Uterine smooth muscle cell (primary cell): ENCODE measurements at places on chromosomes 16 and 17. TPM values are rescaled to one million over a fixed set of nuclear protein-coding genes. Genes with fewer than 3 reads are reported as not detected.

Gene FN3K
- 5.0 and 16.1 TPM in 2 replicates for total RNA-seq

Gene IL34
- total RNA-seq = 2.0 and 6.2 TPM in 2 replicates

Gene TBC1D28
- not detected in 2 replicates for total RNA-seq

Gene GP1BA
- total RNA-seq = not detected in 2 replicates

Gene AKTIP
- total RNA-seq = 25.7 and 36.4 TPM in 2 replicates

Gene ITGAD
- not detected in 2 replicates for total RNA-seq

Gene TLCD3B
- total RNA-seq = 0.22 TPM in 1 of 2 replicates, not detected in the other

Gene TRIM16
- total RNA-seq = 43.2 and 70.1 TPM in 2 replicates

Gene KIF2B
- total RNA-seq = not detected in 2 replicates

Gene PITPNM3
- total RNA-seq = 0.37 and 0.55 TPM in 2 replicates

Gene NAE1
- 69.6 and 122 TPM in 2 replicates for total RNA-seq

Gene RNF157
- 0.75 and 0.89 TPM in 2 replicates for total RNA-seq

Gene GPR179
- under 0.01 TPM in 1 of 2 replicates, not detected in the other for total RNA-seq

Gene DPEP3
- total RNA-seq = not detected in 2 replicates

Gene STAC2
- not detected in 2 replicates for total RNA-seq

Gene CA5A
- total RNA-seq = not detected in 2 replicates

Gene PLEKHM1
- 21.0 and 24.7 TPM in 2 replicates for total RNA-seq

Gene KRT28
- total RNA-seq = not detected in 2 replicates

Gene MSLN
- total RNA-seq = under 0.01 and 0.12 TPM in 2 replicates

Gene SLC5A2
- total RNA-seq = under 0.01 TPM in 1 of 2 replicates, not detected in the other

Gene LSM12
- 28.9 and 30.1 TPM in 2 replicates for total RNA-seq

Gene HS3ST6
- not detected in 2 replicates for total RNA-seq

Gene SPIRE2
- total RNA-seq = 1.1 and 1.4 TPM in 2 replicates

Gene DHRS7C
- not detected in 2 replicates for total RNA-seq

Gene OTOA
- total RNA-seq = under 0.01 TPM in 2 replicates

Gene TLCD1
- 2.0 and 3.8 TPM in 2 replicates for total RNA-seq

Gene WNT3
- total RNA-seq = 0.62 and 1.00 TPM in 2 replicates

Gene METRN
- 47.1 and 79.5 TPM in 2 replicates for total RNA-seq

Gene NPIPA5
- total RNA-seq = 2.2 TPM in 1 of 2 replicates, not detected in the other
